Right ventricle myocardium superior (tissue), 1 donor: ENCODE measurements at places on chromosomes 3 and 15.

GRCh38 chr3:124281453-124282316 is 289.8 kb upstream of the ROPN1 start:
- DNase-seq, result no peak

- no peak for DNase-seq
These were observed 1.9 kb upstream of the MEX3B start for GRCh38 chr15:82047453-82048400.

- DNase-seq, result no peak
These were observed 6.4 kb downstream of the IQSEC1 start for GRCh38 chr3:13066834-13067233.

DNA sequence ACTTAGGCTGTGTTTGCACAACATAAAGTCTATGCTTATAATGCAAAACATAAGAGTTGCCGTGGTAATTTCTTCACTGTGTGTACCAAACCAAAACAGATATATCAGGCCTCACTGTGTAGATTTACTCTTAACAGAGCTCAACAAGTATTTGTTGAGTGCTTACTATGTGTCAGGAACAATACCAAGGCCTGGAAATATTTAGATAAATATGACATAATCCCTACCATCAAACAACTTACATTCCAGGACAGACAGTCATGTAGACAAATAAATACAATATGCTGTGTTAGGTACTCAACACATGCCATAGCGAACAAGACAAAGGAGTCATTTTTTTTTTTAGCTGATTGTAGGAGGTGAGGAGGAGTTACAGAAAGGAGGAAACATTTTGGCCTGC is 554.0 kb downstream of the NSUN3 start:
- no peak for DNase-seq

GRCh38 chr15:60635507-60636352 is 156.8 kb upstream of the ICE2 start:
- DNase-seq, result no peak

DNA sequence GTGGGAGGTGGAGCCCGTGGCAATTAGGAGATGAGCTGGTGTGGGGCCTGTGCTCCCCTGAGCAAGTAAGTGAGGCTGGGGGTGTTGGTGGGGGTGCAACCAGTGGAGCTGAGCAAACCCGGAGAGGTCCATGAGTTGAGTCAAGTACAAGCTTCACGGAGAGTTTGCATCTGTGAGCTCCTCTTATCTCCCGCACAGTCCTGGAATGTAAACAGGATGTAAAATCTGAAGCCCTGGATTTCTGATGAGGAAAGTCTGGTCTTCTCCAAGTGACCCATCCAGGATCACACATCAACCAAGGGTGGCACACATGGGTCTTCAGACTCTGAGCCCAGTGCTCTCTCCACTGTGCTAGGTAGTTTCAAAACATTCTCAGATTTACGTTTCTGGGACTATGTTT is 67.8 kb downstream of the LSM3 start:
- DNase-seq, result no peak
